ENCODE measurements at places on chromosomes 16 and 17.
A peak's percentile ranks its signal among the peaks of the same experiment; 100 is the strongest.

DNA sequence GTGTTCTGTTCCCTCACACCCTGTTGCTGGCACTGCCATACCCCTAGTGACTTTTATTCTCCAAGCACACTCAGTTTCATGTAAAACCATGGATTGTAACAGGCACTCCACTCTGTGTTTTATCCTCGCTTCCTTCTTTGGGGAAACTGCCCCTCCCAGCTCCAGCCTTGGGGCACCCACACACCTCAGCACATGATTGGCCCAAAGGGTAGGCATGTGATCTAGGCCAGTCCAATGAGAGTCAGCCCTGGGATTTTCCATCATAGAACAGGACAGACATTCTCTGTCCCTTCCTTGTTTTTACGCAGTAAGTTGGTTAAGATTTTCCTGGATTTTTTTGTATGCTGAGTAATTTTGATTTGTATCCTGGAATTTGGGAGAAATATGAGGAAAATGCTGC, 115.4 kb downstream of the C16orf95 start:
- no peak for DNase-seq

DNA sequence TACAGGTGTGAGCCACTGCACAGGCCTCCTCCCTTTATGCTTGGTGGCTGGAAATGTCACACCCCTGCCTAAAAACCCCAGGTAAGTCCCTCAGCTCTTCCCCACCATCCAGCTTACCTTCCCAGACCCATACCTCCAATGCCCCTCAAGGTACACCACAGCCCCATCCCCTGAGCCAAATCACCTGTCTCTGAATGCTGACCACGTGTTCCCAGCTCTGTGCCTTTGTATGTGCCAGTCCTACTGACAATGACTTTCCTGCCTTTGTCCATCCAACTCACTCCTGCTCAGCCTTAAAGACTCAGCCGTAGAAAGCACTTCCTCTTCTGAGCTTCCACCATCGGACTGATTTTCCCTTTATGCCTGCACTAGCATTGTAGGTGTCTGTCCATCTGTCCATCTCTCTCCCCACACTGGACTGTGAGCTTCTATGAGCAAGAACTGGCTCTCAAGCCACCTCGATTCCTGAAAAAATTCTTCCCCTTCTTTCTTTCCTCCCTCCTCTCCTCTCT, 30.7 kb upstream of the GOSR2 start:
- no peak for DNase-seq

DNA sequence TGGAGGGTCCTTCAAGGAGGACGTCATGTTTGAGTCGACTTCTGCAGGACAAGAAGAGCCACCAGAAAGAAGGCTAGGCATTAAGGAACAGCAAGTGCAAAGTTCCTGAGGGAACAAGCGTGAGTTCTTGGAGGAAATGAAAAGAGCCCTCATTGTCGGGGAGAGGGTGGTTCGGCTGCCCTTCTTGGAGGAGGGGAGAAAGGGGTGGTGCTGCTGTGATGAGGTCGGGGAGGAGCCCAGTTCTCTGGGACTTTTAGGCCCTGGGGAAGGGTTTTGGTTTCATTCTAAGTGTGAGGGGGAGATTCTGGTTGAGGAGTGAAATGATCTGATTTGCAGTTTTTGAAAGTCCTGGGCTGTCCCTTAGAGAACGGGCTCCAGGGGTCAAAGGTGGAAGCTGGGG, 4.1 kb downstream of the BICDL2 start:
- DNase-seq = no peak

- DNase-seq = peak; percentile 91
Measured at GRCh38 chr16:30409125-30410060, 2.0 kb downstream of the ZNF771 start.

- no peak for DNase-seq
Measured at GRCh38 chr16:23072084-23072599, 77.1 kb downstream of the USP31 start.

GRCh38 chr16:4788489-4788889, 344 bp upstream of the SEPTIN12 start:
- DNase-seq = no peak

DNA sequence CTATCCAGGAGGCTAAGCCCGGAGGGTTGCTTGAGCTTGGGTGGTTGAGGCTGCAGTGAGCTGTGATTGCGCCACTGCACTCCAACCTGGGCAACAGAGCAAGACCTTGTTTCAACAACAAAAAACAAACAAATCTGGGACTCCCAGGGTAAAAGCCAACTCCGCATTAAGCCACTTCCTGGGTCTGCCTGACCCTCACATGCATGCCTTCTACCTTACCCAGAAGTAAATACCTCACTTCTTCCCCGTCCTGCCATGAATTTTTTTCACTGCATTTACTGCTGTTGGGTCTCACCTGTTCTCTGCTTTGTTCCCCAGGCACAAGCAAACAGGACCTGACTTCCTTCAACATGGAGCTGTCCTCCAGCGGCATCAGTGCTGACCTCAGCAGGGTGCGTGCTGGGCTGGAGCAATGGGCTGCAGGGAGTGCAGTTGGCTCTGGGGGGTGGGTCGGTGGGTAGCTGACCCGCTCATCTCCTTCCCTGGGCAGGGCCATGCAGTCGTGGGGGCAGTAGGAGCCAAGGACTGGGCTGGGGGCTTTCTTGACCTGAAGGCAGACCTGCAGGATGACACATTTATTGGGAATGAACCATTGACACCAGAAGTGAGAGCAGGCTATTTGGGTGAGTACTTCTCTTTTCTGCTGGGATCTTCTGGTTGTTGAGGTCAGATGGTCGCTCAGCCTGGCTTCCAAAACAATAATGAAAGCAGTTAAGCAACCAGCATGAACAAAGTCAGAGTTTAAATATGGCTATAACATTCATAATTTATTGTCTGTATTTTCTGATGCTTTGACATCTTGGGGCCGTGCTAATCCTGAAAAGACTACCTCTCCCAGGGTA, 16.4 kb downstream of the ITGAL start:
- no peak for DNase-seq

GRCh38 chr16:72646615-72647014, 401.3 kb downstream of the ZFHX3 start:
- no peak for DNase-seq

DNA sequence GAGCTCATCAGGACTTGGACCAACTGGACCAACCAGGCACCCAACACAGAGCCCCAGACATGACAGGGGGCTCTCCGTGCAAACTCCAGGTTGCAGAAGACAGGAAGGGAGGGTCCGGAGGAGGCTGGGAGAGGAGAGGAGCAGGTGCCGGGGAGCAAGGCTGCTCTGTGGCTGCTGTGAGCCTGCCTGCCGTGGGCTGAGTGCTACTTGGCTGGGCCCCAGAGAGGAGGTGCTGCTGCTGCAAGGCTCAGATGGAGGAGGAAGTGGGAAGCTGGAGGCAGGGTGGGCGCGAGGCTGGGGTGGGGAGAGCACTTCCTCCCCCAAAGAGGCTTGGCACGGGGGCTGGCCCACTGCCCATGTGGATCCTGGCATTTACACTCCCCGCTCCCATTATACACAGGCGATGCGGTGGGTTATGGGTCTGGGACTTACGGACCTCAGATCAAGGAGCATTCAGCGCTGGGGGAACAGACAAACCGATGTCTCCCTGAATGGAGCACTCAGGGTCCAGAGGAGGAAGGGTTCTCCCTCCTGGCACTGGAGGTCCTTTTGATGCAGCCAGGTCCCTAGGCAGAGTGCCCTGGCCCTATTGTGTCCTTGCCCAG, 15.9 kb downstream of the EPOP start:
- no peak for DNase-seq

- no peak for DNase-seq
Measured at GRCh38 chr17:39787743-39788484, 50.2 kb downstream of the GRB7 start.

- DNase-seq = no peak
Measured at GRCh38 chr16:20735490-20735889, 6.1 kb downstream of the THUMPD1 start.

DNA sequence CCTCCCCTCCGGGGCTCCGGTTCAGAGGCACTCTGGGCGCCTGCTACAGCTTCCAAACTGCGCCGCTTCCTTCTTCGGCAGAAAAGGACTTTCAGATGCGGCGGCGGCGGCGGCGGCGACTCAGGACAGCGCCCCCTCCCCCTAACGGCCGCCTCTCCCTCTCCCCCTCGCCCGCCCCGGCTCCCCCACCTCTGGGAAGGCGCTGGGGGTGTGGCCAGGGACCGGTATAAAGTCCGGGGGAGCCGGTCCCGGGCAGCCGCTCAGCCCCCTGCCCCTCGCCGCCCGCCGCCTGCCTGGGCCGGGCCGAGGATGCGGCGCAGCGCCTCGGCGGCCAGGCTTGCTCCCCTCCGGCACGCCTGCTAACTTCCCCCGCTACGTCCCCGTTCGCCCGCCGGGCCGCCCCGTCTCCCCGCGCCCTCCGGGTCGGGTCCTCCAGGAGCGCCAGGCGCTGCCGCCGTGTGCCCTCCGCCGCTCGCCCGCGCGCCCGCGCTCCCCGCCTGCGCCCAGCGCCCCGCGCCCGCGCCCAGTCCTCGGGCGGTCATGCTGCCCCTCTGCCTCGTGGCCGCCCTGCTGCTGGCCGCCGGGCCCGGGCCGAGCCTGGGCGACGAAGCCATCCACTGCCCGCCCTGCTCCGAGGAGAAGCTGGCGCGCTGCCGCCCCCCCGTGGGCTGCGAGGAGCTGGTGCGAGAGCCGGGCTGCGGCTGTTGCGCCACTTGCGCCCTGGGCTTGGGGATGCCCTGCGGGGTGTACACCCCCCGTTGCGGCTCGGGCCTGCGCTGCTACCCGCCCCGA, at the start of gene IGFBP4:
Gene IGFBP4 (plus strand): TSS at position 255 of the 792 bp plus-strand sequence. CDS start 286 bp downstream, at position 541.
- DNase-seq = peak; percentile 74

DNA sequence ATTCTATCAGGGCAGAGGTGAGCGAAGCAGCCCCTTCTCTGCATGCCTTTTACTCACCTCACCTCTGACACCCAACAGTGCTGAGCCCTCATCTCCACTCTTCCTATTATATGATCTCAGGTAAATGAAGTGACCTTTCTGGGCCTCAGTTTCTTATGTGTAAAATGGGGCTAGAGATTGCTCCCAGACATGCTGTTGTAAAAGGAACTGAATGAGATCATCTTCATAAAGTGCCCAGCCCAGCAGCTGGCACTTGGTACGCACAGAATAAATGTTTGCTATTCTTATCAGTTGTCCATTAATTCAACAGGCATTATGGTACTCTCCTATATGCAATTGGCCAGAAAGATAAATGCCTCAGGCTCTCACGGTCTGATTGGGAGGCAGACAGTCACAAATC, 4.5 kb upstream of the GALK1 start:
- no peak for DNase-seq

- no peak for DNase-seq
Measured at GRCh38 chr16:361341-361871, 8.9 kb upstream of the AXIN1 start.

DNA sequence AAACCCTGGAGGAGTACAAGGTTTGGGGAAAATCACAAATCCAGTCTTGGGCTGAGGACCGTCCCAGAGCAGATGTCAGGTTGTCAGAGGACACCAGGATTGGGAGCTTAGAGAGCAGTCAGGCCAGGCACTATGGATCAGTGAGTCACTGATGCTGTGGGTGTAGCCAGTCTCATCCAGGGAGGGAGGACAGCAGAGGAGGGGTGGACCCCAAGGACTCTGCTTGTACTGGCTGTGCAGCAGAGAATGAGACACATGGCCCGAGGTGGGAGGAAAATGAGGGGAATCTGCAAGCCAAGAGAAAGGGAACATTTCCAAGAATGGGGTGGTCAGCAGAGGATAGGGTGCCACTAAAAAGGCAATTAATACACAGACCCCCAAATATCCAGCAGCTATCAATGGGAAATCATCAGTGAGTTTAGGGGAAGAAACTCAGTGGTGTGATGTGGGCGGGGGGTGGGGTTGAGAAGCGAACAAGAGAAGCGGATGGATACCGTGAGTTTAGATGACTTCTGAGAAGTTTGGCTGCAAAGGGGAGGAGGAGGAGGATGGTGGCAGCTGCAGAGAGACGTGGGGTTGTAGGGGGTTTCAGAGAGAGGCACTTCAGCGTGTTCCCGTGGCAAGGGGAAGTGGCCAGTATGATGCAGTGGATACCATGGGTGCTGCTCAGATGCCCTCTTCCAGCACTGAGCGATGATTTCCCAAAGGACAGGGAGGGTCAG, 43.9 kb downstream of the ARHGAP27 start:
- no peak for DNase-seq

GRCh38 chr16:3810198-3810664, 70.3 kb downstream of the CREBBP start:
- peak; percentile 59 for DNase-seq

DNA sequence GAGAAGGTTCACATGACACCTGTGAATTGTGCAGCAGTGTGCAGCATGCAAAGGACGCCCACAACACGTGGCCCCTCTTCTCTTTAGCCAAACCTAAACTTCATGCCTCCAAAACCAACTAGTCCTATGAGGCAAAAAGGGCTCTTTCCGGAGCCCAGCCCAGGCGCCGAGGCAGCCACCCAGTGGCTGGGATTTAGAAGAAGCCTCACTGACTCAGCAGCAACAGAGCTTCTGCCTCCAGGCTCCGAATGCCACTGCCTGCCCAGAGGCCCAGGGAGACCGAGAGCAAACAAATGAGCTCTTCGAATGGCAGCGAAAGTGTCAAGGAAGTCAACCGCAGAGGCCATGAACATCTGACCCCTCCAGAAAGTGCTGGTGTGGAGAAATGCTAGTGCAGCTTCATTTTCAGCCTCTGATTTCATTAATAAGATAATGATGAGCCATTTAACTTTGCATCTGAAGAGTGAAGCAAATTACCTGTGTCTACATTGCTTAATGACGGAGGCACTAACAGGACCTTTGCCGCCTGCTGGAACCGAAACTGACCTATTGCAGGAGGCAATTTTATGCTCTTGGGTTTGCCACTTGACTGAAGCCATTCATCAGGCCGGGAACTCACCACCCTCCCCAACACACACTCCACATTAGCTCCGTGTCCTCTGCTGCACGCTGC, 157.7 kb upstream of the RPL38 start:
- no peak for DNase-seq

DNA sequence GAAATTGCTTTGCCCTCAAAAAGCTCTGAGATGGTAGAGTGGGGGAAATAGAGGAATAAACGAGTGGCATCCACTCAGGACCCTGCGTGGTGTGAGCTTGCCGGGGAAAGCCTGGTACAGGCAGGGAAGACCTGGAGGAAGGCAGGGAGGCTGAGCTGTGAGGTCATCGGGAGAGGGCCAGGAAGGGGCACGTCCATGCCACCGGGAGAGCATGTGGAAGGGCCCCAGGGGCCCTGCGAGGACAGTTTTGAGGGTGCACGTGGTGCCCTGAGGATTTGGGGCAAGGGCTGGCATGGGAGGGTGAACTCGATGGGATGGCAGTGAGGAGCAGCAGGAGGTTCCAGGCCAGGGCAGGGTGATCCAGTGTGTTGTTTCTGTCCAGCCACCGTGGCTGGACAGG, 56.3 kb upstream of the CBFA2T3 start:
- no peak for DNase-seq

- DNase-seq = no peak
Measured at GRCh38 chr16:684961-685696, 995 bp upstream of the JMJD8 start.

GRCh38 chr17:44599298-44600175, 42.3 kb downstream of the FZD2 start:
- no peak for DNase-seq
